GM12892 (cell line): ENCODE measurements at places on chromosomes 7 and 10.

- no peak for DNase-seq
These were observed 218.6 kb upstream of the FZD1 start for GRCh38 chr7:91045606-91046005.

- DNase-seq, result no peak
These were observed 27.1 kb downstream of the KLF6 start for GRCh38 chr10:3757638-3758490.

DNA sequence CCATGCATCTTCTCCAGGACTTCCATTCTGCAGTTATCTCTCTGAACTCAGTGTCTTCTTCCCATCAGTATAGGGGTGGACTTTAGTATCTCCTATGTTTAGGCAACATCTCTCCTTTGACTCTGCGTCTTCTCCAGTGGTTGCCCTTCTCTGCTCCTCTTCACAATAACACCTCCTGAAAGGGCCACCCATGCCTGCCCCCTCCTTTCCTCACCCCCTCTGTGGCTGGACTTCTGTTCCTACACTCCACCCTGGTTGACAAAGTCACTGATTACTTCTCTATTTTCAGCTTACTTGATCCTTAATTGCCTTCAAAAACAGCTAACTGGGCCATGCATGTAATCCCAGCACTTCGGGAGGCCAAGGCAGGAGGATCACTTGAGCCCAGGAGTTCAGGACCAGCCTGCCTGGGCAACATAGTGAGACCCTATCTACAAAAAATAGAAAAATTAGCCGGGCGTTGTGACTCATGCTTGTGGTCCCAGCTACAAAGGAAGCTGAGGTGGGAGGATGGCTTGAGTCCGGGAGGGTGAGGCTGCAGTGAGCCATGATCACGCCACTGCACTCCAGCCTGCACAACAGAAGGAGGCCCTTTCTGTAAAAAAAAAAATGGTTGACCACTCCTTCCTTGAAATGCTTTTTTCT is 13.7 kb downstream of the SRGN start:
- no peak for DNase-seq

GRCh38 chr10:4294996-4295792 is 510.2 kb upstream of the KLF6 start:
- DNase-seq, result no peak

DNA sequence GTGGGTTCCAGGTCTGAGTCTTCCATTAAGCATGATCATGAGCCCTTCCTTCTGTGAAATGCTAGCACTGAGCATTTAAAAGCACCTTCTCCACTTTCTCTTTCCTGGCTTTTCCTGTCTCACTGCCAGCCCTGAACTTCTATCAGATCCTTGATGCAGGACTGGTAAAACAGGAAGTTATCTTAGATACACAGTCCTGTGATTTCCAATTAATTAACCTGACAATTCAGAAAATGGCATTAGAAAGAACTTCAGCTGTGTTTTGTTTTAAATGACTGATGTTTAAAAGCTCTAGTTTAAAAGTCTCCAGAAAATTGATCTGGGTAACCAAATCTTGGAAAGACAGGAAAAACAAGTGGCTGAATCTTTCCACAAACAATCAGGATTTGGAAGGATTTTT is 79.0 kb upstream of the MACROH2A2 start:
- DNase-seq, result no peak

GRCh38 chr7:148772297-148773089 is 73.8 kb downstream of the CUL1 start:
- DNase-seq, result no peak

DNA sequence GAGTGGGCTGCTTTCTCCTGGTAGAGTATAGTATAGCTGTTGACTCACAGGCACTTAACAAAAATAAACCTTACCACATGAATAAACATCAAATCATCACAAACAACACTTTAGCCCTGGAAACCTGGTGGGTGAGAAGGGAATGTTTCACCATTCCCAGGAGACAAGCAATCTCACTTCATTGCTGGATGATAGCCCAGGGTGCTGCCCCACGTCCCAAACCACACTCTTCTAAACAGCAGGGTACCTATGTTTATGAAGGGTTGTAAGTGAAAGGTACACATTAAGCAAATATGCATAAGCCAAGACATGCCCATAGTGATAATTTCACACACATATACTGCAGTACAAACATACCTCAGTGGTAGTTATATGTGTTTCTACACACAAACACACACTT is 276.2 kb downstream of the FGFR2 start:
- no peak for DNase-seq

- DNase-seq, result no peak
These were observed 249.0 kb upstream of the PPP2R2D start for GRCh38 chr10:131651674-131652437.

- peak; percentile 51 for DNase-seq
These were observed 445 bp upstream of the ATRNL1 start for GRCh38 chr10:115092555-115093285.

- DNase-seq, result no peak
These were observed 15.2 kb upstream of the ADCYAP1R1 start for GRCh38 chr7:31036924-31037323.

DNA sequence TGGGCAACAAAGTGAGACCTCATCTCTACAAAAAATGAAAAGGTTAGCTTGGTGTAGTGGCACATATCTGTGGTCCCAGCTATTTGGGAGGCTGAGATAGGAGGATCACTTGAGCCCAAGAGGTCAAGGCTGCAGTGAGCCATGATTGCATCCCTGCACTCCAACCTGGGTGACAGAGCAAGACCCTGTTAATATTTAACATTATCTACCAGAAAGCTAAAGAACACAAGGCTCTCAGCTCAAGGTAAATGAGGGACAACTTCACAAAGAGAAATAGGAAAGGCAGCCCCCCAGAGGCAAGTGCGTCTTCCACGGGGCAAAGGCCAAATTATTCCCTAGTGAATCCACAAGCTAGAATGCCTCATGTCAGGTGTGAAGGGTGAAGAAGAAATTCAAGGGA is 109.6 kb upstream of the PFKP start:
- DNase-seq, result no peak

DNA sequence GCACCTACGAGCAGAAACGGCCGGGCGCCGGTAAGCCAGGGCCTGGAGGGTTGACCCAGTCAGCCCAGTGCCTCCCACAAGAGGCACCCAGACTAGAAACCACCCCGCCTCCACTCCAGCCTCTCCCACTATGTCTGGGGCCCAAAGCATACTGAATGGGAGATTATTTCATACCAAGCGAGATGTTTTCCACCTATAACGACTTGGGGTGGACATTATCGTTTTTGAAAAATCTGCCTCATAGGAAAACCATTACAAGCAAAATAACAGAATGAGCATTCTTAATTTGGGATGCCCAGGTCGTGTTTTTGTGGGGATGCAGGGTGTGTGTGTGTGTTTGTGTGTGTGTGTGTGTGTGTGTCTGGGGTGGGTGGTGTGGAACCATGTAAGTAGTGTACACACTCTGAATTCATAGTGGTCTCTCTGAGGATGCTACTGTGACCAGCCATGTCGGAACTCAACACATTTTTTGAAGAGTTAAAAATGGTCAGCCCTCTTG is 1.6 kb downstream of the HOXA6 start:
- DNase-seq, result no peak

DNA sequence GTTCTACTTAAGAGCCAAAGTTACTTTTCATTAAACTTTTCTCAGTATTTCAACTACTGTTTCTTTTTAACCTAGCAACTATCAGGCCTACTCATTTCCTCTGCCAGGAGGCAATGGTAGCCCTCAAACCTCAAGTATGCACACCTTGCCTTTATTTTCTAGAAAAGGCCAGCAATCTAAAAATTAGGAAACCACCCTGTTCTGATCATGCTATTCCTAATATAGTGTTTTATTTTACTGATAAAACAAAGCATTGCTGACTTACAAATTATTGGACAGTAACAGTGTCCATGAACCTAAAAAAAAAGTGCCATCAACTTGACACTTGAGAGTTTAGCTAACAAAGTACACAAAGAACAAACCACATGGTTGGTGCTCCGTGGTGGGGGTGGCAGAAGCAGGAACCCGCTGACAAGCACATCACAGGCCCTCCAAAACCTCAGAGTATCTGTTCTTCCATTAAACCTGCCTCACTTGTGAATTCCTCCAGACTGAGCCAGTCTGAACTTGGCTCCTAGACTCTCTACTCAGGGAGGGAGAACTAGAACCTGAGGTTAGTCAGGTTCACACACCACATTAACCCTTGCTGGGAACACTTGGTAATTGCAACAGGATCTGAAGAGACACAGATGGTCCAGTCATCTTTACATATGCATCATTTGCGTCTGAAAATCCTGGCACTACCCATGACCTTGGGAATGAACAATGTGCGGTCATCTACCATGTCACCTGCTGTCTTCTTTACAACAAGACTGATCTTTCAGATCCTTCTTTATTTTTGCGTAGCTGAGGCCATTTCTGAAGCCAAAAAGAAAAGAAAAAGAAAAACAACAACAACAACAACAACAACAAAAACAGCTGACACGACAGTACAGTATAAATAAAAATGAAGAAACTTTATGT is 31.9 kb downstream of the PIP4K2A start:
- DNase-seq, result no peak

DNA sequence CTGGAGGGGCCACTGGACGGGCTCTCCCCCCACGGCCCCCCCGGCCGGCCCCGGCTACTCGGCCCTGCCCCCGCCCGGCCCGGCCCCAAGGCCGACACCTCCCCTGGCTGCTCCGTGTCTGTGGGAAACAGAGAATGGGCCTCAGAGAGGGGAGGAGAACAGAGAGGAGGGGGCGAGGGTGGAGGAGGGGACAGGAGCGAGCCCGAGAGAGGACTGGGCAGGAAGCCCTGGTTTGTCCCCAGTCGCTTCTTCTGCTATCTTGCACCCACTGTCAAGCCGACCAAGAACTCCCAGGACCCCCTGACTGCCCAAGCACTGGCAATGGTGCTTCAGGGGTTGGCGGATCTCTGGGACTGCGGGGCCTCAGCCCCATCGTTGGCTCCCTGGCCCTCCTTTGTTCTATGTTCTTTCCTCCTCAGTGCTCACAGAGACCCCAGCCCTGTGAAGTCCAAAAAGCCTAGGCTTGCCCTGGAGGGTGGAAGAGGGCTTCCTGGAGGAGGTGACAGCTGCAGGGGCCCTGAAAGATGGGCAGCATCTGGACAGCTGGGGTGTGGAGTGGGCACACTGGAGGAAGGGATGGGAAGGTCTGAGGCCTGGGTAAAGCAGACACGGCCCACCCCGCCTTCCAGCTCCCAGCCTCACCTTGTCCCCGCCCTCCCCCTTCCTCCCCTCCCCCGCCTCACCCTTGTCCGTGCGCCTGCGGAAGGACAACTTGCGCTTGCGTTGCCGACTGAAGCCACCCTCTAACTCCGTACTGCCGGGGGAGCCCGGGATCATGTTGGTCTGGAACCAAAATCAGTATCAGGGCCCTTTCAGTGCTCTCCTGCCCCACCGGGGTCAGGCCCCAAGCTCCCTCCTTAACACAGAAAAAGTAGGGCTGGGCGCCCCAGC is 30.1 kb downstream of the KCNH2 start:
- no peak for DNase-seq

- no peak for DNase-seq
These were observed 29.7 kb upstream of the SCIN start for GRCh38 chr7:12540850-12541249.

DNA sequence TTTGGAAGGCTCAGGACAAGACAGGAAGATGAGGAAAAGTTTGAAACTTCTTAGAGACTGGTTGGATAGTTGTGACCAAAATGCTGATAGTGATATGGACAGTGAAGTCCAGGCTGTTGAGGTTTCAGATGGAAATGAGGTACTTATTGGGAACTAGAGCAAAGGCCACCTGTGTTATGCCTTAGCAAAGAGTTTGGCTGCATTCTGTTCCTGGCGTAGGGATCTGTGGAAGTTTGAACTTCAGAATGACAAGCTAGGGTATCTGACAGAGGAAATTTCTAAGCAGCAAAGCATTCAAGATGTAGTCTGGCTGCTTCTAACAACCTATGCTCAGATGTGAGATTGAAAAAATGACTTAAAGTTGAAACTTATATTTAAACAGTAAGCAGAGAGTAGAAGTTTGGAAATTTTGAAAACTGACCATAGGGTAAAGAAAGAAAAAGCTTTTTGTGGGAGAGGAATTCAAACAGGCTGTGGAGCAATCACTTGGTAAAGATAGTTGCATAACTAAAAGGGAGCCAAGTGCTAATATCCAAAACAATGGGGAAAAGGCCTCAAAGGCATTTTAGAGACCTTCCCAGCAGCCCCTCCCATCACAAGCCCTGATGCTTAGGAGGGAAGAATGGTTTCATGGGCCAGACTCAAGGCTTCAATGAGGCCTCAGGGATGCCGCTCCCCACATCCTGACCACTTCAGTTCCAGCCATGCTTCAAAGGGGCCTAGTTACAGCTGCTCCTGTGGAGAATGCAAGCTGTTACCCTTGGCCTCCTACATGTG is 415.1 kb downstream of the INHBA start:
- DNase-seq, result no peak

DNA sequence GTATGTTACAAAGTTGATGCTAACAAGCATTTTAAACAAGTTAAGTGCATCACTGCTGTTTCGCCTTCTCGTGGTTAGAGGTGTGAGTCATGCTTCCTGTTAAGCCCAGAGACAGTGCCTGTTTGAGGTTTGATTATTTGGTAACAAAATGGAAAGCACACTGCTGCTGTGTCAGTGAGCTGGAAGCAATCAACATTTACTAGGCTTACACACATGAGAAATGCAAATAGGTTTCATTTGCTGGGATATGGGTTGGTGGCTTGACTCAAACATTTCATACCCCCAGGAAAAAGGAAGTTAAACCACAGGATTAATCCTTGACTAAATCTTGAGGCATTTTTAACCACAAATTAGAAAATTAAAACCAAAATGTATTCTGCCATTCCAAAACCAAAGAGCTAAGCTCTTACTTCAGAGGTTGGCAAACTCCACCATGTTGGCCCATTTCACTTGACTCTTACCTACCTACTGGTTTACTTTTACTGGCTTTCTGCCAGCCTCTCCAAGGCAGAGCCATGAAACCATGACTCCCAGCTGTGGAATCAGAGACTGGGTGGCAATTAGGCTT is 139.2 kb downstream of the ETV1 start:
- no peak for DNase-seq

GRCh38 chr7:2541291-2542010 is 13.9 kb downstream of the BRAT1 start:
- no peak for DNase-seq

DNA sequence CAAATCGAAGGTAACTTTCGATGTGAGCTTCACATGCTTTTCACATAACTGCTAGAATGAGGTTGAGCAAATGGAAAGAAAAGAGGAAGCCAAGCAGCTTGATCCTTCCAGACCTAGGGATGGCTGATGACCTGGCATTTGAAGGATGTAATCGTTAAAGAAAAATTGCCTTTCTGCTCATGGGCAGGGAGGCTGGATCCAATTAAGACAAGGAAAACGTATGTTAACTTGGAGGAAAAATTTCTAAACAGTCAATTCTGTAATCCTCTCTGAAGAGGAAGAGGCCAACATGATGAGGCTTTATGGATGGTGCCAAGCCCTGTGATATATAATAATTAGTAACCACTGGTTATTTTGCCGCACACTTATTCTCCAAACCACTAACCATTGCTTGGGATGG is 12.5 kb downstream of the GRK5 start:
- no peak for DNase-seq
